ENCODE measurements at places on chromosomes 1 and 21.

DNA sequence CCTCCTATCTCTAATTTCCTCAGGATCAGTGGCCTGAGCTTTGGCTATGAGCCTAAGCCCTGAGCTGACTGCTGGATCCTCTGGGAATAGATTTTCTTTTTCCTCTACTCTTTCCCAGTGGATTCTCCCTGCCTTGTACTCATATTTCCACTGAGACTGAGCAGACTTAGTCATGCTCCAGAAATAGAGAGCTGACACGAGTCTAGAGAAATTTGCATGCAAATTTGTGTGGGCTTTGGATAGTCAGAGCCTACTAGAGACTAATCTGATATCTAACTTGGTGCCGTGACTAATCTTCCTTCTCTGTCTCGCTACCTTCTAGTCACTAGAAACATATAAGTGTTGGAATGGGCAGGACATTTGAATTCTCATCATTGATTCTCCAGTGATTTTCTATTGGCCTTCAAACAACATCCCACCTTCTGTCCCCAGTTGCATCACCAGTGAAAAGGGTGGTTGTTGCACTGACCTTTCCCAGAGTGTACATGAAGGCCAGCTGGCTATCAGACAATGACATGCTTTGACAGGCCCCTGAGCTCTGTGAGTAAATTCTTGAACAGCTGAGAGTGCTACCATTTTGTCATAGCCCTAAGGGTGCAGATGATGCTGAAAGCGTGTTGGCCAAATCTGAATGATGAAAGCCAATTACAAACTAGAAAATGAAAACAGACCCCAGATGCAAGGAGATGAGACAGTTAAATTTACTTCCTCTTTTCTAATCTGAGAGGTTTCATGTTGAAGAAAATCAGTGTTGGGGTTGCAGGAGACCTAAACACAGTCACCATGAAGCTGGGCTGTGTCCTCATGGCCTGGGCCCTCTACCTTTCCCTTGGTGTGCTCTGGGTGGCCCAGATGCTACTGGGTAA, at the start of gene FCRLA:
FCRLA (plus strand) TSS at position 748 of the 866 bp plus-strand sequence; CDS start at position 784, 36 bp downstream.
- no peak for DNase-seq

DNA sequence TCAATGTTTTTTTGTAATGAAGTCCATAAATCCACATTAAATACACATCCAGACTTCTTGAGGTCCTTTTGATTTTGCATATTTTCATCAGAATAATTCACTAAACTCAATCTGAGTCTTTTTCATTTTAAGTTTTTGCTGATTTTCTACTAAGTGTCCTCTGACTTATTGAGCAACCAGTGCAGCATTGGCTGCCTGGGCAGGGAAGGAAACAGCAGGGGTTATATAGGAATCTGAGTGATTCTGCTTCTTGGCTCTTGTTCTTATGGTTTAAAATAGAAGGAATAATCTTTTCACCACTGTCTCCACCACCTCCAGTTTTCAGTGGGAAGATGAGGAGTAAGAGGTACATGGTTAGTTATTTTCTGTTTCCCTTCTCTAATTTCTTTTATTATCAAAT, 88.4 kb downstream of the ST6GALNAC5 start:
- no peak for DNase-seq

- no peak for DNase-seq
Measured at GRCh38 chr1:163227126-163227525, 24.4 kb upstream of the RGS5 start.

GRCh38 chr1:204172404-204173029, 6.4 kb upstream of the REN start:
- no peak for DNase-seq

GRCh38 chr1:63914706-63915105, 140.9 kb downstream of the ROR1 start:
- no peak for DNase-seq

- no peak for DNase-seq
Measured at GRCh38 chr1:62998845-62999649, 215.1 kb downstream of the ATG4C start.

- no peak for DNase-seq
Measured at GRCh38 chr1:202561726-202562443, 148.4 kb downstream of the SYT2 start.
